ENCODE measurements at places on chromosomes 11 and 22. TPM values are rescaled to one million over a fixed set of nuclear protein-coding genes. Genes with fewer than 3 reads are reported as not detected.

DNA sequence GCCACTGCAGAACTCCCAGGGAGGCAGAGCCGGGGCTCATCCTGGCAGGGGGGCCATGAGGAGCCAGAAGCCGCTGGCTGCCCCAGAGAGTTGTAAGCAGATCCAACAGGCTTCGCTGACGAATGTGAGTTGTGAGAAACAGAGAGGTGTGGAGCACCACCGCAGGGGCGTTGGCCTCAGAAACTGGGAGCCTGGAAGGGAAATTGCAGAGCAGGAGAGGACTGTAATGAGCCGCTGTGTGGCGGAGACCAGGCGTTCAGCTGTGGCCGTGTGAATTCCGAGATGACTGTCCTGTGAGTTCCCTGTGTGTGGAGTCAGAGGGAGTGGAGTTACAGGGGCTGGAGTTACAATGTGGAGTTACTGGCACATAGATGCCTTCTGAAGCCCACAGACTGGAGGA is 27.7 kb upstream of the ETS1 start:
- H3K27me3 ChIP-seq: no peaks in the 10 kb centered on the region
- no peak overlapping the region for H3K27ac ChIP-seq
- no peak for DNase-seq
- H3K4me3 ChIP-seq: no peak overlapping the region

GRCh38 chr22:36155702-36156101 is 4.9 kb downstream of the APOL3 start:
- no peaks in the 10 kb centered on the region for H3K27me3 ChIP-seq
- peak overlapping the region; percentile 63 for H3K4me3 ChIP-seq
- no peak for DNase-seq
- H3K27ac ChIP-seq: peak overlapping the region; percentile 94
- no peaks in the 10 kb centered on the region for H3K36me3 ChIP-seq

DNA sequence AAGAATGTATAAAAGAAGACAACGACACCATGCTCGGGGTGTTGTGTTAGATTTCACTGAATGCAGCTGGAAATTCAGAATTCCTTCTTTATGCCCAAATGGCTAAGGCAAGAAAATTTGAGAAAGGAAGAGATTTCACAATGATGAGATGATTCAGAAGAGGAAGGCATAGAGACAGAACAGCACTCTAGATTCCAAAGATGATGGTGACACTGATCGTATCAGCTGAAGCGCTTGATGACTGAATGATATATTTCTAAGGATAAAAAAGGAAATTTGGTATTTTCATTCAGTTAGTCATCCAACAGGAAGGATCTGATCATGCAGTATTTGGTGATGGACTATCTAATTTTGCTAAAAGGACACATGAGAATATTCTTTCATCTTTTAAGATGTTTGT is 189.2 kb downstream of the EFCAB6 start:
- H3K4me3 ChIP-seq: no peak overlapping the region
- H3K27ac ChIP-seq: no peak overlapping the region
- H3K27me3 ChIP-seq: no peaks in the 10 kb centered on the region
- H3K36me3 ChIP-seq: no peaks in the 10 kb centered on the region

GRCh38 chr11:10116588-10116987 is 177.4 kb downstream of the SBF2 start:
- no peak for DNase-seq
- H3K4me1 ChIP-seq: peaks cover 23% of the 10 kb centered on the region
- no peak overlapping the region for H3K4me3 ChIP-seq
- no peaks in the 10 kb centered on the region for H3K27me3 ChIP-seq
- H3K36me3 ChIP-seq: no peaks in the 10 kb centered on the region
- no peak overlapping the region for H3K27ac ChIP-seq

GRCh38 chr22:36546092-36546804 is 17.3 kb upstream of the EIF3D start:
- H3K36me3 ChIP-seq: no peaks in the 10 kb centered on the region
- H3K27ac ChIP-seq: no peak overlapping the region
- H3K27me3 ChIP-seq: no peaks in the 10 kb centered on the region
- no peaks in the 10 kb centered on the region for H3K4me1 ChIP-seq
- H3K4me3 ChIP-seq: no peak overlapping the region

GRCh38 chr11:11010624-11011127 is 152.8 kb upstream of the ZBED5 start:
- H3K36me3 ChIP-seq: no peaks in the 10 kb centered on the region
- no peak overlapping the region for H3K27ac ChIP-seq
- no peaks in the 10 kb centered on the region for H3K4me1 ChIP-seq
- DNase-seq: no peak
- no peak overlapping the region for H3K4me3 ChIP-seq

FGF19 gene
- total RNA-seq: not detected

MPZL3 gene
- total RNA-seq: 0.21 TPM

NTM gene
- not detected for total RNA-seq

WNT7B gene
- not detected for total RNA-seq

SLC22A6 gene
- not detected for total RNA-seq

ANKK1 gene
- not detected for total RNA-seq

All from ascending aorta (tissue), 2 donors.